ENCODE measurements at places on chromosomes 7 and 10.

DNA sequence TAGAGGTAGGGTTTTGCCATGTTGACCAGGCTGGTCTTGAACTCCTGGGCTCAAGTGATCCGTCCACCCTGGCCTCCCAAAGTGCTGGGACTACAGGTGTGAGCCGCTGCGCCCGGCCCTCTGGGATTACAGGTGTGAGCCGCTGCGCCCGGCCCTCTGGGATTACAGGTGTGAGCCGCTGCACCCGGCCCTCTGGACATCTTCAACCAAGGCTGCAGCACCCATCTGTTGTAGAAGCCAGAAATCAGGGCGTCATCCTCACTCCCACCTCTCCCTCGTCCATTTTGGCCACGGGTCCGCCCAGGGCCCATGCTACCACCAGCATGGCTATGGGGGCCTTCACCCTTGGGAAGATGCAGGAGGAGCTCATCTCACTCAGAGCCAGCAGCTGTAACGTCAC lies 38.5 kb upstream of the EBF3 start:
- DNase-seq = no peak

GRCh38 chr7:8212638-8213037 lies 49.3 kb downstream of the ICA1 start:
- DNase-seq = no peak

DNA sequence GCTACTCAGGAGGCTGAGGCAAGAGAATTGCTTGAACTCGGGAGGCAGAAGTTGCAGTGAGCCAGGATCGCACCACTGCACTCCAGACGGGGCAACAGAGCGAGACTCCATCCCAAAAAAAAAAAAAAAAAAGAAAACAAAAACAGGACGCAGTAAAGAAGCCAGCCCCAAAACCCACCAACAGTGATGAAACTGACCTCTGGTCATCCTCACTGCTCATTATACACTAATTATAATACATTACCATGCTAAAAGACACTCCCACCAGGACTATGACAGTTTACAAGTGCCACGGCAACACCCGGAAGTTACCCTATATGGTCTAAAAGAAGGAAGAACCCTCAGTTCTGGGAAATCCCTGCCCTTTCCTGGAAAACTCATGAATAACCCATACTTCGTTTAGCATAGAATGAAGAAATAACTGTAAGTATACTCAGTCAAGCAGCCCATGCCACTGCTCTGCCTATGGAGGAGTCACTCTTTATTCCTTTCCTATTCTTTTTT lies 40.0 kb upstream of the EIF4H start:
- no peak for DNase-seq

- no peak for DNase-seq
These were observed 25.1 kb downstream of the ICA1 start for GRCh38 chr7:8236780-8237407.

GRCh38 chr10:112741830-112742402 lies 208.1 kb upstream of the TCF7L2 start:
- no peak for DNase-seq

DNA sequence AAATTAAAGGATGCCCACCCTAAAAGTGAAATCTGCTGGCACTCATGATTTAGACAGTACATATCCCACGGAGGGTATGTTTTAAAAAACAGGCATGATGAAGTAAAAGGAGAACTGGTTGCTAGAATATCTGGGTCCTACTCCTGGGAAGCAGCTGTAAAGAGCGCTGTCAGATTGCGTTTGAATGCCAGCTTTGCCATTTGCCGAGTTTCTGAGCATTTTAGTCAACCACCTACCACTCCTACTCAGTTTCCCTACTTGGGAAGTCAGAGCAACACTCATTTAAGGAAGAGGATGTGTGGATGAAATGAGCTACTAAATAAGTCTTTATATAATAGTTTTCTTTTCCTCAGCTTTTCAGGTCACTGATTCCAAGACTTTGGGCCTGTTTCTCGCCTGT lies 1.1 kb upstream of the UMAD1 start:
- DNase-seq = no peak

GRCh38 chr10:102368077-102368476 lies 27.4 kb upstream of the NFKB2 start:
- no peak for DNase-seq

All from activated CD8-positive, alpha-beta memory T cell treated with anti-CD3 and anti-CD28 coated beads for 4 hours (primary cell).